ENCODE measurements at places on chromosomes 11 and 22. TPM values are rescaled to one million over a fixed set of nuclear protein-coding genes. Genes with fewer than 3 reads are reported as not detected.

Gene FIBIN
- polyA plus RNA-seq: 23.8 TPM

Gene FAM180B
- 0.20 TPM for polyA plus RNA-seq

Gene FAM118B
- 27.3 TPM for polyA plus RNA-seq

Gene CASP1
- polyA plus RNA-seq: 4.2 TPM

Gene TOP3B
- 20.7 TPM for polyA plus RNA-seq

Gene HMBS
- 28.6 TPM for polyA plus RNA-seq

Gene GSTT2B
- polyA plus RNA-seq: 4.5 TPM

Gene CNTN5
- polyA plus RNA-seq: 20.8 TPM

Gene SAA1
- not detected for polyA plus RNA-seq

All from right renal pelvis (tissue), 4 donors.